Thymus (tissue), 14 donors: ENCODE measurements at places on chromosomes 13 and 19. TPM values are rescaled to one million over a fixed set of nuclear protein-coding genes. Genes with fewer than 3 reads are reported as not detected.

GRCh38 chr19:38773469-38774177 is at the start of gene LGALS7:
LGALS7 (minus strand) TSS chr19:38773517; CDS start chr19:38773492, 25 bp downstream.
- no peak within 1 kb of the TSS for H3K4me3 ChIP-seq
- peaks cover 5% of the 10 kb centered on the region for H3K4me1 ChIP-seq
- H3K27ac ChIP-seq = no peak within 1 kb of the TSS
- DNase-seq = no peak
- no peaks in the 10 kb centered on the region for H3K36me3 ChIP-seq
- H3K27me3 ChIP-seq = peaks cover 4% of the 10 kb centered on the region

Gene ZFR2
- total RNA-seq = 0.33 TPM

DNA sequence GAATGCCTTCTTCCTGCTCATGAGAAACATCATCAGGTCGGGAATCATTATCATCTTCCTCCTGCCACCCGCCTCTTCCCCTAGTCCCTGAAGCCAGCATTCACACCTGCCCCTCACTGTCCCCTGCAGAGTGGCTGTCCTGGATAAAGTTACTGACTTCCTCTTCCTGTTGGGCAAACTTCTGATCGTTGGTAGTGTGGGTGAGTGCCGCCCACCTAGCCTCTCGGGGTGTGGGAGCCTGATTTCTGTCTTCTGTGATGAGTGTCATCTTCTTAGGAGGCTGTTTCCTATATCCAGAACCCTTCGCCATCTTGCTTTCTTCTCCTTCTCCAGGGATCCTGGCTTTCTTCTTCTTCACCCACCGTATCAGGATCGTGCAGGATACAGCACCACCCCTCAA is 12.5 kb downstream of the SLC44A2 start:
- no peak overlapping the region for H3K27ac ChIP-seq
- peaks cover 3% of the 10 kb centered on the region for H3K4me1 ChIP-seq
- no peaks in the 10 kb centered on the region for H3K27me3 ChIP-seq
- H3K4me3 ChIP-seq = no peak overlapping the region

- H3K27ac ChIP-seq = no peak overlapping the region
- no peaks in the 10 kb centered on the region for H3K36me3 ChIP-seq
- H3K4me1 ChIP-seq = no peaks in the 10 kb centered on the region
Measured at GRCh38 chr13:112181336-112182067, 114.6 kb downstream of the SOX1 start.

GRCh38 chr19:7203332-7203731 is 90.9 kb downstream of the INSR start:
- no peak overlapping the region for H3K27ac ChIP-seq
- H3K4me3 ChIP-seq = no peak overlapping the region
- H3K36me3 ChIP-seq = no peaks in the 10 kb centered on the region

GRCh38 chr13:86051134-86052103 is 252.2 kb upstream of the SLITRK6 start:
- H3K4me1 ChIP-seq = no peaks in the 10 kb centered on the region
- H3K27me3 ChIP-seq = no peaks in the 10 kb centered on the region
- H3K4me3 ChIP-seq = no peak overlapping the region
- no peak overlapping the region for H3K27ac ChIP-seq
- no peaks in the 10 kb centered on the region for H3K36me3 ChIP-seq

DNA sequence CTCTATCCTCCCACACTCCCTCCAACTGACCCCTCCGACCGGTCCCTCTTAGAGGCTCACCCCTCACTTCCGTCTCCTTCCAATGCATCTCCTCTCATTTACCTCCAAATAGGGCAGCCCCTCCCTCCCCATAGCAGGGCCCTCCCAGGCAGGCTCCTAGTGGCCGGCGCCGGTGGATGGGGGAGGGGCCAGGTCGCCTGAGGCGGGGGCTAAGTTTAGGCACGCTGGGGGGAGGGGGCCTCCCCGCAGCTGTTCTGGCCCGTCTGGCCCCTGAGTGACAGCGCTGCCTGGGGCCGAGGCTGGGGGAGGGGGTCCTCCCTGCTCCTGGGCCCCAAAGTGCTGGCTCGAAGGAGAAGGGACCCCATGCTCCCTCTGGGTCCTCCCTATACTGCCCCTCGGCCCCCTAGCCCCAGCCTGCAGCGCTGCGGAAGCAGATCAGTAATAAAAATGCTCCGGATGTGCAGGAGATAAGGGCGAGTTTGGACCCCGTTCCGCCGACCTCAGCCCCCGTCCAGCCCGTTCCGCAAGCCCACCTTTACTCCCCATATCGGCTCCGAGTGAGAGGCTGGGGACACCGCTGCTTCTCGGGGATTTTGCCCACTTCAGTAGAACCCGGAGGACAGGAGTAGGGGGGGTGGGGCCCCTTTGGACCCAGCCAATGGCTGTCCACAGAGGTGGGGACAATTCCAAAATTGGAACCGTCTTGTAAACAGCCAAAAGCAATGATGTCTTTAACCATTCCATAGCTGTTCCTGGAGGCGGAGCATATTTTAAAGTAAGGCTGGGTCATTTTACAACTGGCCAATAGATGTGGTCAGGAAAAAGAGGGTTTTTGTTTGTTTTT is 4.0 kb downstream of the RTN2 start:
- peak overlapping the region; percentile 10 for H3K4me3 ChIP-seq
- no peak for DNase-seq
- H3K4me1 ChIP-seq = peaks cover 4% of the 10 kb centered on the region
- H3K27ac ChIP-seq = no peak overlapping the region
- no peaks in the 10 kb centered on the region for H3K36me3 ChIP-seq

GRCh38 chr13:40026174-40026585 is 370.7 kb downstream of the COG6 start:
- peaks cover 7% of the 10 kb centered on the region for H3K4me1 ChIP-seq
- no peak overlapping the region for H3K27ac ChIP-seq
- peak; percentile 44 for DNase-seq
- no peaks in the 10 kb centered on the region for H3K36me3 ChIP-seq
- no peak overlapping the region for H3K4me3 ChIP-seq

GRCh38 chr19:7635670-7636069 is 1.2 kb upstream of the STXBP2 start:
- H3K36me3 ChIP-seq = peaks cover 34% of the 10 kb centered on the region
- H3K4me1 ChIP-seq = peaks cover 57% of the 10 kb centered on the region
- no peak for DNase-seq
- H3K27ac ChIP-seq = no peak overlapping the region
- H3K27me3 ChIP-seq = no peaks in the 10 kb centered on the region
- H3K4me3 ChIP-seq = no peak overlapping the region

Gene CPB2
- 0.05 TPM for total RNA-seq

- no peaks in the 10 kb centered on the region for H3K4me1 ChIP-seq
- H3K36me3 ChIP-seq = no peaks in the 10 kb centered on the region
- no peak overlapping the region for H3K4me3 ChIP-seq
- no peaks in the 10 kb centered on the region for H3K27me3 ChIP-seq
- H3K27ac ChIP-seq = no peak overlapping the region
Measured at GRCh38 chr13:36769126-36769525, 49.9 kb upstream of the RFXAP start.

Gene PNMA8B
- 4.7 TPM for total RNA-seq

GRCh38 chr13:102361113-102361512 is 40.7 kb downstream of the FGF14 start:
- no peaks in the 10 kb centered on the region for H3K4me1 ChIP-seq
- no peak overlapping the region for H3K4me3 ChIP-seq
- no peak overlapping the region for H3K27ac ChIP-seq
- no peaks in the 10 kb centered on the region for H3K36me3 ChIP-seq

DNA sequence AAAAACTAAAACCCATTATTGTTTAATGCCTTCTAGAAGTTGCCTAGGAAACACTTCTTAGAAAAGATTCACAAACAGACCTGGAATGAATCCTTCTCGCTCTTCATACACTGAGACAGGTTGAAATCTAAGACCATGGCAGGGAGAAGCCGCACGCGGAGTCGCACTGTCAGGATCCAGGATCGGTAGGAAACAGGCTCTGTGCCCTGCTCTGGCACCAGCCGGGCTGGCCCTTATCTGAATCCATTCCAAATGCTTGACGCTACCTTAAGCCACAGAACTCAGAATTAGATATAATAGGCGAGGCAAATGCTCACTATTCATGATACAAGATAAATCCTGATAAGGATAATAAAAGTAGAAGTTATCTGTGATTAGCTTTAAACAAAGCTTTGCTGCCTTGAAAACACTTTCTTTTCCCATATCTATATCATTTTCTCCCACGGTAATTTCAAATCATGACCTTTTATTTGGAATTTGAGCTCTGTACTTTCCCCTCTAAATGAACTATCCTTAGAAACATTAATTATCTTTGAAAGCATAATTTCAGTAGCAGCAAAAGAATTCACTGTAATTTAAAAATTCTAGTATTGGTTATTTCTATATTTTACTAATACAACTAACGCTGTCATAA is 385.6 kb downstream of the IRS2 start:
- no peak overlapping the region for H3K4me3 ChIP-seq
- H3K36me3 ChIP-seq = no peaks in the 10 kb centered on the region
- no peaks in the 10 kb centered on the region for H3K4me1 ChIP-seq
- H3K27me3 ChIP-seq = no peaks in the 10 kb centered on the region
- DNase-seq = no peak
- no peak overlapping the region for H3K27ac ChIP-seq

- H3K4me3 ChIP-seq = no peak overlapping the region
- H3K36me3 ChIP-seq = no peaks in the 10 kb centered on the region
- DNase-seq = no peak
- H3K4me1 ChIP-seq = peaks cover 42% of the 10 kb centered on the region
- peaks cover 43% of the 10 kb centered on the region for H3K27me3 ChIP-seq
Measured at GRCh38 chr19:41929536-41930071, 1.4 kb upstream of the ERFL start.

Gene SERPINE3
- total RNA-seq = 0.05 TPM

Gene IGFL1
- total RNA-seq = 0.99 TPM

DNA sequence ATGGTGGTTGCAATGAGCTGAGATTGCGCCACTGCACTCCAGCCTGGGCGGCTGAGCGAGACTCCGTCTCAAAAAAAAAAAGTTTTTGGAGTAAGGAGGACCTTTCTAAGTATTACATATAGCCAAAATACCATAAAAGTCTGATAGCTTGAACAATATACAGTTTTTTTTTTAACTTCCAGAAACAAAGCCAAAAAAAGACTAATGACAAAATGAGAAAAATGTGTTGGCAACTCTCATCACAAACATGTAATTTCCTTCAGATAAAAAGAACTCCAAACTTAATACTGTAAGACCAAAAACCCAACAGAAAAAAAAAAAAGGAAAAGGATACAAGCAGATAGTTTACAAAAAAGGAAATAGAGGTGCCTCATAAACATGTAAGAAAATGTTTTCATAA is 68.2 kb upstream of the MED4 start:
- no peak overlapping the region for H3K27ac ChIP-seq
- H3K27me3 ChIP-seq = no peaks in the 10 kb centered on the region
- no peaks in the 10 kb centered on the region for H3K36me3 ChIP-seq
- H3K4me1 ChIP-seq = peaks cover 11% of the 10 kb centered on the region
- DNase-seq = no peak
- no peak overlapping the region for H3K4me3 ChIP-seq

DNA sequence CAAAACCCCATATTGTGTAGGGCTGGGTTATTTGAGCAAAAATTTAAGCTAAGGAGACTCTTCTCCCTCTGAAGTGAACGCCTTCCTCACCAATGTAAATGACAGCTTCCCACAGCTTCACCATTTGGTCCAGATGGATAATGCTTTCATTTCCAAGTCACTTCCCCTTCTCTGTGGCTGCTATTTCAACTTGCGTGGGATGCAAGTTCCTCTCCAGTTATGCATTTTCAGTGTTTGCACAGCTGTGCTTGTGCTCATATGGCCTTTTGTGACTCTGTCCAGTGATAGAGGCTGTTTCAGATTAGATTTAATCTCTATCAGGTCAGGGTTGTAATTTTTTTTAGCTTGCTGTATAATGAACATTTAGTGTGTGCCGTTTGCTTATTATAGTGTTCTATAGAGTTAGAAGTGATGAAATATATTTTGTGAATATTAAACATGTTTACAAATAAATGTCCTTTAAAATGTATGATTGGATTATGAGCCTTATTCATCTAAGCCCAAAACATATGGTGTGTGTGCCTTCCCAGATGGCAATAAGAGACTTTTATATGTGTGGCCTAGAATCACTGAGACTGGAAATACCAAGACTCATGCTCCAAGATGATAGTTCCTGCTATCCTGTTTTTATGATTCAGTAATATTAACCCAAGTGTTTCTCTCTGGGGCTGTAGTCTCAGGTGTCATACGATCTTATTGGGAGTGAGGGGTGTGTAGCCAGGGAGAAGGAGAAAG is 86.6 kb downstream of the TNFRSF19 start:
- H3K27ac ChIP-seq = no peak overlapping the region
- H3K36me3 ChIP-seq = no peaks in the 10 kb centered on the region
- no peaks in the 10 kb centered on the region for H3K27me3 ChIP-seq
- no peak overlapping the region for H3K4me3 ChIP-seq
- H3K4me1 ChIP-seq = peaks cover 15% of the 10 kb centered on the region

Gene ICAM4
- 3.1 TPM for total RNA-seq

DNA sequence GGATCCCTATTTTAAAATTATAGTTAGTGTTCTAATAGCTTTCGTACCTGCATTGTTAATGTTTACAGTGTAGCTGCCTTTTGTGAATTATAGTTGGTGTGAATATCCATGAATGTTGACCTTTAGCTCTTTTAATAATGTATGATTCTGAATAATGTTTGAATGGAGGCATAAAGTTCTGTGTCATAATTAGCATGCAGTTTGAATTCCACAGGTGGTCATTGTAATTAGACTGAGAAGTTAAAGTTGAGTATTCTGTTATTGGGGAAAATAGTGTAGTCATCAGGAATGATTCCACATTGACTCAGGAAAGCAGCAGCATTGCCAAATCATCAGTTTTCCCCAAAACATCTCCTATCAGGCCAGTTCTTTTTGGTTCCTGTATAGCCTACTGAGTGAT is 12.1 kb downstream of the GPR18 start:
- peaks cover 4% of the 10 kb centered on the region for H3K36me3 ChIP-seq
- no peak overlapping the region for H3K27ac ChIP-seq
- H3K4me3 ChIP-seq = no peak overlapping the region
- H3K4me1 ChIP-seq = no peaks in the 10 kb centered on the region

Gene ZNF579
- 2.3 TPM for total RNA-seq

Gene MEDAG
- 0.76 TPM for total RNA-seq

Gene SIGLECL1
- 0.05 TPM for total RNA-seq

Gene CBARP
- total RNA-seq = 0.09 TPM

Gene BBC3
- 5.8 TPM for total RNA-seq

- H3K4me3 ChIP-seq = peak overlapping the region; percentile 67
- H3K27me3 ChIP-seq = peaks cover 18% of the 10 kb centered on the region
- DNase-seq = peak; percentile 95
- H3K36me3 ChIP-seq = peaks cover 19% of the 10 kb centered on the region
- H3K4me1 ChIP-seq = peaks cover 45% of the 10 kb centered on the region
- peak overlapping the region; percentile 100 for H3K27ac ChIP-seq
Measured at GRCh38 chr19:58558623-58559274, 338 bp upstream of the UBE2M start.

- DNase-seq = no peak
- no peak overlapping the region for H3K27ac ChIP-seq
- no peaks in the 10 kb centered on the region for H3K4me1 ChIP-seq
- no peak overlapping the region for H3K4me3 ChIP-seq
Measured at GRCh38 chr13:59946944-59947343, 216.8 kb downstream of the DIAPH3 start.

Gene SRRM5
- 0.05 TPM for total RNA-seq
